ENCODE measurements at places on chromosomes 6 and 20.
A peak's percentile ranks its signal among the peaks of the same experiment; 100 is the strongest.

GRCh38 chr20:57568960-57569359 is 8.1 kb downstream of the PCK1 start:
- DNase-seq, result no peak

DNA sequence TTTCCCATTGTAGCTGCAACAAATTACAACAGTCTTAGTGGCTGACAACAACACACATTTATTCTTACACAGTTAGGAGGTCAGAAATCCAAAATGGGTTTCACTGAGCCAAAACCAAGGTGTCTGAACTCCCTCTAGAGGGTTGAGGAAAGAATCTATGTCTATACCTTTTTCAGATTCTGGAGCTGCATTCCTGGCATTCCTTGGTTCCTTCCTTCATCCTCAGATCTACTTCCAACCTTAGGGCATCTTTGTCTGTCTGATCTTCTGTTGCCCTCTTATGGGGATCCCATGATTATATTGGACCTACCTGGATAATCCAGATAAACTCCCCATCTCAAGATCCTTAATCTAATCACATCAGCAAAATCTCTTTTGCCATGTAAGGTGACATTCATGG is 540.9 kb upstream of the MAP3K7 start:
- no peak for DNase-seq

GRCh38 chr20:10731190-10731965 is 57.6 kb upstream of the JAG1 start:
- DNase-seq, result peak; percentile 90

DNA sequence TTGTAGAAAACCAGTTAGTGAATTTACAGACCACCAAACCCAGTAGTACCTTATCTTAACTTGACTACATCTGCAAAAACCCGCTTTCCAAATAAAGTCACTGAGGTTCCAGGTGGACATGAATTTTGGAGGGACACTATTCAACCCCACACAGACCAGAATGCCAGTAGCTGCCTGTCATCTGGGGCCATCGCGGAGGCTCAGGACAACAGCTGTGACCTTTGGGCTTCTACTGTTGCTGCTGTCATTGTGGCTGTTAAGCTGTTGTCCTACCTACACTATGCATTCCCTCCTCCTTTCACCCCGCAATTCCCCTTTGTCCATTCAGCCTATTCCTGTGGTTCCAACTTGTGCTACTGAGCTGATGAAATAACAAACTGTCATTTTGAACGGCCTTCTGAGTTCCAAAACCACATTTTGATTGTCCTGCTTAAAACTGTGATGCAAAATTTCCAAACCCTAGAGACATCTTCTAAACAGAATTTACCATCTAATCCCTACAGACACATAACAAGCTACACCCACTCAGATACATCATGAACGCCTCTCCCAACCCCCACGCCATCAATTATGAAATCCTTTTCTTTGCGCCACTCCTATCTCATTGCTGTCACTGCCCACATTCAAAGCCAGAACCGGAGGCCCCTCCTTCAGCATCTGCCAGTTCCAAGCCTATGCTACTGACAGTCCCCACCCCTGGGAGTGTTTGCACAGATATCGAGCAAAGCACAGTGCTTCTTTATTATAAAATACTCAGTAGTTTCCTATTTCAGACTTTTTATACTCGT is 125.0 kb downstream of the C6orf118 start:
- DNase-seq, result no peak
